ENCODE measurements at places on chromosomes 1 and 21.

DNA sequence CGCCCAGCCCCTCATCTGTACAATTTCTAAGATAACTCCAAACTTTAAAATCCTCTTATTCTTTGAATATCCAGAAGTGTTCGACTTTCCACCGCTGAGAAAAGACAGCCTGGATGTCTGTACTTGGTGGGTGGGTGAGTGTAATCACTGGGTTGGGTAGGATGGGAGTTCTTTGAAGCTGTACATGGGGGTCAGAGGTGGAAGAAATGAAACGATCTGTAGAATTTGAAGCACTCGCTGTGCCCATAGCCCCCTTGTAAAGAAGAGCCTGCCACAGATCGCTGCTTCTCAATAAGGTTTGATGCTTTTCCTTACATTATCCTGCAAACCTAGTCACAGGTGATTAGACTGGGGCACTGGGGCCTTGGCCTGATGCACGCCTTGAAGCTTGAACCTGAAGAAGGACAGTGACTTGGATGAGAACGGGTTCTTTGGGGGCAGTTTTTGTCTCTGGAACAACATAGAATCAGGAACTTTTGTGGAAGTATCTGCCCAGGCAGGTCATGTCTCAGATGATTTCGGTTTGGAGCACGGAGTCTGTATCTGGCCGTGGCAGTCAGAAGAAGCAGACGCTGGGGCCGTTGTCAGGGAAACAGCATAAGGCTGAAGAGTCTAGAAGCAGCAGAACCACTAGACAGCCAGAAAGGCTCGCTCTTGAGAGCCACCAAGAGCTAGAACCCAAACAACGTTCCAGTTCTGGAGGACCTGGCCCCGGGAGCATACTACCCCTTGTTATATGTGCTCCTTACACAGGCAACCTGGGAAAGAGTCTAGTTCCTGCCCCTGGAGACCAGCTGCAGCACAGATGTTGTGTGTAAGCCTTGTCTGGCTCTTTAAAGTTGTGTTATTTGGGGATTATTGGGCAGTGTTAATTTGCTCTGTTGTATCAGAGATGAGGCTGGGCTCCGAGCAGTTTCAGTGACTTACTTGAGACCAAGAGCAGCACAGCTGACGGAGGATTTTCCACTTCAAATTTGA, 45.1 kb upstream of the SCCPDH start:
- DNase-seq, result no peak

GRCh38 chr1:161071886-161072371, 2.2 kb upstream of the ARHGAP30 start:
- DNase-seq, result peak; percentile 32

DNA sequence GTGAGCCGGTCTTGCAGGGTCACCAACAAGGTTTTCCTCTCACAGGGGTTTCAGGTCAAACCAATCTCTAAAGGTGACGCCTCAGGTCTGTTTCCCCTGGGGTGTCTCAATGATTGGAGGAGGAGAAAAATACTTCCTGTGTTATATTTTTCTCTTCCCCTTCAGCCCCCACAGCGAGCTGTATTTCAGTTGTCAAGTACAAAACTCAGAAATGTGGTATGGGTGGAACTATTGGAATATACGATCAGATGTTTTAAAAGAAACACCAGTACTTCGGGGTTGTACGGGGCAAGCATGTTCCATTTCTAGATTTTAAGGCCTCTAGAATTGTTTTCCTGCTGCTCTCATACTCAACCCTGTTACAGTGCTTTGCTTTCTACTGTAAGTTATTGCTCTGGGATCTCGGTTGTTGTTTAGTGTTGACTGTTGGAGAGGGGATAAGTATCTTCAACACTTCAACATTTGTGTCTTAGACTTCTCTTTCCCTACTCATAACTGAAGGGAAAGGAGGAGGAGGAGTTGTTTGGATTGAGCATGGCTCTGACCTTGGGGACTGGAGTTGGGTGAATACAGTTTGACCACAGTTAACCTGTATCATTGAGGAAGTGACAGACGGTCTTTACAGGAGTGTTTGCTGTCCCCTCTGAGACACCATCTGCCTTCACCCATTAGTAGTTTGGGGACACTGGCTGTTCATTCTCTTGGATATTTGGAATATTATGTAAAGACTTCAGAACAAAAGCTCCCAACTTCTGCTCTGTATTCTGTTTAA, 2.0 kb downstream of the MAPKAPK2 start:
- DNase-seq, result no peak

DNA sequence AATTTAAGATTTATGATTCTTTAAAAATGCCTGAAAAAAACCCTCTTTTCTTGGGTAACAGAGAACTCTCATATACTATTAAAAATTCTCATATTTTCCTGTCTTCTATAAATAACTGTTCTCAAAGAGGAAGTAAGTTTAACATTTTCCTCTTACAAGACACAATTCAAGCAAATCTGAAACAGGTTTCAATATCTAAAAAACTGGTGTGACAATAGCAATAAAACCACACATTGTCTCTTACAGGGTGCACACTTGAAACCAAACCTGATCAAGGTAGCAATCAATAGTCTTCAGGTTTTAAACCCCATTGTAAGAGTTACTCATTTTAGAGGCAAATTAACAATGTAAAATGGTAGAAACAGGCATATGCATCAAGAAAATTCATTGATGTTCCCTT, 28.0 kb downstream of the FUBP1 start:
- DNase-seq, result no peak

GRCh38 chr1:166960858-166961474, 14.4 kb downstream of the ILDR2 start:
- no peak for DNase-seq

DNA sequence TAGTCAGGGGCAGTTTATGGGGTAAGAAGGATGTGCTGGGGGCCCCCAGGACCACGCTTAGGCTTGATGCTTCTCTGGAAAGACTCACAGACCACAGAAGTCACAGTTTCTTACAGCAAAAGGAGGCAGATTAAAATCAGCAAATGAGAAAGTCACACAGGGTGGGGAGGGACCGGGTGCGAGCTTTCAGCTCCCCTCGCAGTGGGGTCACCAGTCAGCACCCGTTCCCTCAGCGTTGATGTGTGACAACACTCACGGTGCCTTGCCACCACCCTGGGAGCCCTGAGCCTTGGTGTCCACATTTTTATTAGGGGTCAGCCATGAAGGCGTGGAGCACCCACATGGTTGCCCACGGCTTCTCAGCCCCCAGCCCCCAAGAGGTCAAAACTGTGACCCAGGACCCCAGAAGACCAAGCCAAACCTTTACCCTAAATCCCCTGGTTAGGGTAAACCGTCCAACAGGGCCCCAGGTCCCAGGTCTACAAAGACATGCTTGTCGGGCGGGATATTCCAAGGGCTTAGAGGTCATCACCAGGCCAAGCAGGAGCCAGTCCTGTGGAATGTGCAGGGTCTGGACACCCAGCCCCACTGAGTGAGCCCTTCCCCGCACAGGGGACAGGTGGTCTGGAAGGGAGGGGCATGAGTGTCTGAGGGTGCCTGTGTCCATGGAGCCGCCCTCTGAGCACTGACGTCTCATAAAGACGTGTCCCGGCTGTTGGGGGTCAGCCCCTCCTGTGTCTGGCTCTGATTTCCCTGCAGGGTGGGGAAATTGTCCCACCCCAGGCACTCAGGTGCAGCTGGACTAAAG, 64.5 kb upstream of the ABCG1 start:
- no peak for DNase-seq

- DNase-seq, result no peak
Observed at GRCh38 chr1:38083541-38083940, 36.9 kb upstream of the POU3F1 start.

DNA sequence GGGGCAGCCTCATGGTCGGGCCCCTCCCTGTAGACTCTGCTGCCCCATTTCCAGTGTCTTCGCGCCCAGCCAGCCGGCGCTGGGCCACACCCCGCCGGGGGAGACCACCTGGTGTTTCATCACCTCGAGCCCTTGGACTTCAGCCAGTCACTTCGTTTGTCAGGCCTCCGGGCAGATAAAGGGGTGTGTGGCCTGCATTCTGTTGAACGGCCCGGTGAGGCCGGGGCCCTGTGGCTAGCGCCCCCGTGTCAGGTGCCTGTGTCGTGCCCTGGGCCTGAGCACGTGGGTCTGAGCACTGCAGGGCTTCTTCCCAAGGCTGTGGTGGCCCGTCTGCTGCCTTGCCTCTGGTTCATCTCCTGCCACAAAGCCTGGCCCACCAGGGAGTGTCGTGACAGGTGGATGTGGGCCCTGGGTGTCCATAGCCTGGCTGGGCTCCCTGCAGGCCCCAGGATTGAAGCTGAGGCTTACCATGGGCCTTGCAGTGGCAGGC, 65.2 kb upstream of the DIP2A start:
- DNase-seq, result no peak

- no peak for DNase-seq
Observed at GRCh38 chr1:179155615-179156014, 73.7 kb downstream of the TOR3A start.

DNA sequence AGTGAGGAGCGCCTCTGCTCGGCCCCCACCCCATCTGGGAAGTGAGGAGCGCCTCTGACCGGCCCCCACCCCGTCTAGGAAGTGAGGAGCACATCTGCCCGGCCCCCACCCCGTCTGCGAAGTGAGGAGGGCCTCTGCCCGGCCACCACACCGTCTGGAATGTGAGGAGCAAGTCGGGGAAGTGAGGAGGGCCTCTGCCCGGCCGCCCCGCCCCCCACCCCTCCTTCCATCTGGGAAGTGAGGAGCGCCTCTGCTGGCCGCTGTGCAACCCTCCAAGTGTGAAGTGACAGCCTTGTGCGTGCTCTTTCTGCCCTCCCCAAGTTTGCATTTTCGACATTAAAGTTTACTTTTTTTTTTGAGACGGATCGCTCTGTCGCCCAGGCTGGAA, 5.1 kb upstream of the ZZZ3 start:
- no peak for DNase-seq

DNA sequence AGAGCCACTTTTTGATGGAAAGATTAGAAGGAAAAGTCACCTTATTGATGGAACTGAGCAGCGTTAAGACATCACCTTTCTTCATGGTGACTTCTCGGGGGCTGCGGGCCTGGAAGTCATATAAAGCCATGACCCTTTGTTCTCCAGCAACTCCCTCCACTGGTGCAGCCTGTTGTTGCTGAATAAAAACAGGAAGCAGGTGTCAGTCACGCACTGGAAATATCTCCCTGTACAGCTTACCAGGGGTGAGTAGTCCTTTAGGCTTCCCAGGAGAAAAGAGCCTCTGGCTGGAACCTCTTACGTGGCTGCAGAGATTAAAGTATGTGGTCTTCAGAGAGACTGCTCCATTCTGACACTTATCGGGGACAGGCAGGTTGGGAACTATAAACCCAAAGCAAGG, 31.9 kb downstream of the SPTA1 start:
- no peak for DNase-seq

DNA sequence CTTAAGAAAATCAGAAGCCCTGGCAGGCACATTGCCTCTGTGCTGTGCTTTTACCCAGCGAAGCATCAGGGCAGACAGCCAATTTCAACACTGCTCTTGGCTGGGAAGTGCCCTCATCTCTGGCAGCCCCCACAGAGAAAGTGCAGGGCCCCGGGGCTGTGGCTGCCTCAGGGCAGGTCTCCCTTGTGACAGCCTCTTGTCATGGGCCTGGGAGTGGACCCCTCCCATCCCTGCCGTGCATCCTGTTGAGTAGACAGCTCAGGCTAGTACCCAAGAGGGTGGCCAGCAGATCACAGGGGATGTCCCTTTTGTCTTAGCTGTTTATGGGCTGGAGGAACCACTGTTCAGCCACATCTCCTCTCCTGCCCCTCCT, 23.3 kb downstream of the TTC34 start:
- no peak for DNase-seq

- DNase-seq, result no peak
Observed at GRCh38 chr1:58754073-58754613, 29.7 kb downstream of the JUN start.

Measured in stimulated activated CD4-positive, alpha-beta T cell treated with anti-CD3 and anti-CD28 coated beads, Interleukin-15, amount 100 ng/mL, for 48 hours (primary cell).